ENCODE measurements at places on chromosomes 13 and 19.

- DNase-seq = no peak
These were observed 3.7 kb upstream of the CLPTM1 start for GRCh38 chr19:44951179-44952159.

- DNase-seq = no peak
These were observed 8.8 kb downstream of the ZSCAN22 start for GRCh38 chr19:58335630-58336029.

DNA sequence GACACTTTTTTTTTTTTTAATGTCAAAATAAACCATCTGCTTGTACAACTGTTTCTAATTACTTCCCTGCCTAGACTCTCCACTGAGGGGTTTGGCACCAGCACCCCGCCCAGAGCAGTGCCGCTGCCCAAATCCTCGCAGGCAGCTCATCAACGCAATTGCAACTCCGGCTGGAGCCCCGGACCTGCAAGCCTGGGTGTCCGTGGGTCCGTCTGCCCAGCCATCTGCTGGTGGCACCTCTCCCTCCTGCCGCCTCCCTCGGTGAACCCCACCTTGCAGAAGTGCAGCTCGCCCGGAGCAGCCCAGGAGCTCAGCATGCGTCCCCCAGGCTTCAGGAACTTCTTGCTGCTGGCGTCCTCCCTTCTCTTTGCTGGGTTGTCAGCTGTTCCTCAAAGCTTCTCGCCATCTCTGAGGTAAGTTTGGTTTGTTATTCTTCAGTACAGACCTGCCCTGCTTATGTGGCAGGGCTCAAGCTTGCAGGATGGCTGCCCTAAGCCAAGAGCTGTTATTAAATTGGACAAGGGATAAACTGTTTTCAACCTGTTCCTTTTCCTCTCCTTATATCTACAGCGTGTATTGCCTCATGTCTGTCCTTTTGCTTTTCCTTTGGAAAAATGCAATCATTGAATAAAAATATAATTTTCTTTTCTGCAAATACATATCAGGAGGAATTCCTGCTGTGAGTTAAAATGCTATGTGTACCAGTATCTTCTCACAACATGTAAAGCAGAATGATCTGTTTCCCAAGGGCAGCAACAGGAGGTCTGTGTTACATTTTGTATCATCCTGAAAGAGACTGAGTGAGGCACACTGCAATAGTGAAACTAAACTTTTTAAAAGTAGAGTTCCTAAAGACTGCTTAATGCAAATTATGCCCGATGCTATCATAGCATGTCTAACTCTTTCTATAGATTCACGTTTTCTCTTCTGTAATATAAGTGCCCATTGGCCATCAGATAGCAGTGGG lies at the start of gene ITGBL1:
Gene ITGBL1, plus strand, starts transcription at position 157 of the 967 bp plus-strand sequence. Its CDS starts 159 bp downstream, at position 316.
- no peak for DNase-seq

DNA sequence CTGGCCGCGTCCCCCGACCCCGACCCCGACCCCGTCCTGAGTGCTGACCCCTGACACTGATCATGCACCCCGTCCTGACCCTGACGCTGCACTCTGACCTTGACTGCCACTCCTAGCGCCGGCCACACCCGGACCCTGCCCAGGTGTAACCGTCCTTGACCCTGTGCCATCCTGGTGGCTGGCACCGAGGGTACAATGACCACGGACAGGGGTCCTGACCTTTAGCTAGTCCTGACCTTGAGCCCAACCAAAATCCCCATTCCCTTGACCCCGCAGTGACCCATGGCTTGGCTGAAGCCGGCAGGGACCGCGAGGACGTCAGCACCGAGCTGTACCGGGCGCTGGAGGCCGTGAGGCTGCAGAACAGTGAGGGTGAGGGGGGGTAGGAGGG lies 25.9 kb downstream of the CLEC4M start:
- DNase-seq = no peak

GRCh38 chr19:3190921-3191805 lies 5.4 kb downstream of the NCLN start:
- no peak for DNase-seq

DNA sequence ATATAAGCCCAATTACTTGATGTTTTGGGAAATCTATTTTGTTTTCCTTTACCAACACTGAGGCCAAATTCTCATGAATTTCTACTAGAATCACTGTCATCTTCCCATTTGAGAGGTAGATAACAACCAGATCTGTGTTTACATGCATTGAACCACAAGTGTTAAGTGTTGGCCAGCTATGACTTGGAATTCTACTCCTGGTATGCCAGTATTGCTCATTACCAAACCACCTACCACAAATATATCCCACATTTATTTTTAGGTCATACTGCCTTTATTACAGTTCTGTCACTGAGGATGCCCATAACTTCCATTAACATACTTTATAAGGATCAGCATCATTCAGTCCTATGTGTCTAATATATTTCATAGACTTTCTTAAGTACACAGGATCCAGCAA lies 328.9 kb downstream of the DIAPH3 start:
- no peak for DNase-seq

DNA sequence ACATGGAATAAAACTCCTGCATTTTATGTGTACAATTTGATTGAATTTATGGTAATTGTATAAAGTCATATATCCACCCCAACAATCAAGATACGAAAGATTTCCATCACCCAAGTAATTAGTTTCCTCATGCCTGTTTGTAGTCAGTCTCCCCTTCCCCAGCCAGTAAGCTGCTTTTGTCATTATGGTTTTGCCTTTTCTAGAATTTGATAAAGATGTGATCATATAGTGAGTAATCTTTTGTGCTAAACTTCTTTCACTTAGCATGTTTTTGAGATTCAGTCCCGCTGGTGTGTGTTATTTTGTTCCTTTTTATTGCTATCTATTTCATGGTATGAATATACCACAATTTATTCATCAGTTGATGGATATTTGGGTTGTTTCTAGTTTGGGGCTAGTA lies 16.0 kb downstream of the ITM2B start:
- DNase-seq = no peak

GRCh38 chr13:66520511-66521355 lies 709.4 kb downstream of the PCDH9 start:
- DNase-seq = no peak

- DNase-seq = no peak
These were observed 54.9 kb upstream of the SLITRK6 start for GRCh38 chr13:85853901-85854663.
